Fibroblast of lung (primary cell): ENCODE measurements at places on chromosomes 16 and 17.

DNA sequence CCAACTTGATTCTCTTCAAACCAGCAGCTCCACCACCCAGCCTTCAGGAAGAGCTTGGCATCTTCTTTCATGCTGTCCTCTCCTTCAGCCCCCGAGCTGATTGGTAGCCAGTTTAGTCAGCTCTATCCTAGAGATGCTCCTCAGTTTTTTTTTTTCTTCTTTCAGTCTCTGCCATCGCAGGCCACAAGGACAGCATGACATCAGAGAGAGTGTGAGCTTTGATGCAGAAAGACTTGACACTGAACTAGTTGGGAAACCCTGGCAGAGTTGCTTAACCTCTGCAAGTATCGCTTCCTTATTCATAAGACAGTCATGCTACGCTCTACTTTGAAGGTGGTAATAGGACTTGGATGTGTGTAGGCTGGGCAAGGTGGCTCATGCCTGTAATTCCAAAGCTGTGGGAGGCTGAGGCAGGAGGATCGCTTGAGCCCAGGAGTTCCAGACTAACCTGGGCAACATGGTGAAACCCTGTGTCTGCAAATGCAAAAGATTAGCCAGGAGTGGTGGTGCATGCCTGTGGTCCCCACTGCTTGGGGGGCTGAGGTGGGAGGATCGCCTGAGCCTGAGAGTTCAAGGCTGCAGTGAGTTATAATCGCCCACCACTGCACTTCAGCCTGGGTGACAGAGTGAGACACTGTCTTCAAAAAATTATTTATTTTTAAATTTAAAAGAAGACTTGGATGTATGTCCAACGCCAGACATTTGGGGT lies 2.6 kb downstream of the CD300LB start:
- DNase-seq = no peak

GRCh38 chr16:56732366-56732765 lies 2.4 kb downstream of the NUP93 start:
- no peak for DNase-seq

DNA sequence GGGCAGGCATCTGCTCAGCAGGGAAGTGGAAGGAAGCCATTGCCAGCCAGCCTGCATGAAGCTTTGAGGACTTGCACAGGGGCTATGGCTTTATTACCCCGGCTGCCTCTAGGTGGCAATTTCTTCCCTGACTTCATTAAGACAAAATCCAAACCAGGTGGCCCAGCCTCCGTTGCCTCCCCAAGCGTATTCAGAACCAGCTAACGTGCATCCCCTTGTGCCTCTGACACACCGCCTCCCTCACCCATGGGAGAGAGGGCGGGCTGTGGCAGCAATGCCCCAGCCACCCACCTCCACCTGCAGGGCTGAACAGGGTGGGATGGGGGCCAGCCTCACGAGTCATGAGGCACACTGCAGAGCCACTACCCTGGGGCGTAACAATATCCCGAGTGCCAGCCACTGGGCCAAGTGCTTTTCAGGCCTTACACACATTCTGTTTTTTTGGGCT lies 6.8 kb downstream of the KIFC3 start:
- peak; percentile 44 for DNase-seq

GRCh38 chr17:44221084-44221861 lies 1.8 kb upstream of the UBTF start:
- DNase-seq = peak; percentile 83

GRCh38 chr17:59778996-59779395 lies 71.5 kb downstream of the VMP1 start:
- DNase-seq = no peak

DNA sequence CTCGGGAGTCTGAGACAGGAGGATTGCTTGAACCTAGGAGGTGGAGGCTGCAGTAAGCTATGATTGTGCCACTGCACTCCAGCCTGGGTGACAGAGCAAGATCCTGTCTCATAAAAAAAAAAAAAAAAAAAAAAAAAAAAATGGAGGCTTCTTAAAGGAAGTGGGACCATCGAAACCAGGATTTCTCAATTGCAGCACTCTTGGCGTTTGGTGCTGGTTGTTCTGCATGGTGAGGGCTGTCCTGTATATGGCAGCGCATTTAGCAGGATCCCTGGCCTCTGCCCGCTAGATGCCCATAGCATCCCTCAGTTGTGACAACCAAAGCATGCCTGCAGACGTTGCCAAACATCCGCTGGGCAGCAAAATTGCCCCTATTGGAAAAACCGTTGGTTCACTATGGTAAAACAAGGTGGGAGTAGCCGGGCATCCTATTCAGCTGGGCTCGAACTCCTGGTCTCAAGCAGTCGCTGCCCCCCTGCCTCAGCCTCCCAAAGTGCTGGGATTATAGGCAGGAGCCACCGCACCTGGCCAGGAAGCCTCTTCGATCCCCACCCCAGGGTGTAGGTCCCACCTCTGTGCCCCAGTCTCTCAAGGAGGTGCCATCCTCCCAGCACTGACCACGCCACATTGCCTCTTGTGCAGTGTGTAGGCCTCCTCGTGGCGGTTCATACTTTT lies 6.5 kb upstream of the NPIPB7 start:
- DNase-seq = no peak

DNA sequence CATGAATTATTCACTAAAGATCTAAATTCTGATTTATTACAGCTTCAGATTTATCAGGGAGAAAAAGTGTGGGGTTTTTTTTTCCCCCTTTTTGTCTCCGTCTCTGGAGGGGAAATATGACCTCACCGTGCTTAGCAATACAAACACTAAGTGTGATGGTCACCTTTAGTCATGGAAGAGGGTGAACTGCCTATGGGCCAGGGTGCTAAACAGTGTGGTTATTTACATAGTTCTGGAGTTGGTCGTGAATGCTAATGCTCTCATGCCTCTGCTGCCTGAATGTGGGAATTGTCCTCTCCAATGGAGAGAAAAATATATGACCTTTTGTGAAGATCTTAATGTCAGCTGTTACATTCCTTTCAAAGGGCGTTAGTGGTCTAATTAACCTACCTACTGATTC lies 44.8 kb upstream of the MSI2 start:
- DNase-seq = peak; percentile 18

DNA sequence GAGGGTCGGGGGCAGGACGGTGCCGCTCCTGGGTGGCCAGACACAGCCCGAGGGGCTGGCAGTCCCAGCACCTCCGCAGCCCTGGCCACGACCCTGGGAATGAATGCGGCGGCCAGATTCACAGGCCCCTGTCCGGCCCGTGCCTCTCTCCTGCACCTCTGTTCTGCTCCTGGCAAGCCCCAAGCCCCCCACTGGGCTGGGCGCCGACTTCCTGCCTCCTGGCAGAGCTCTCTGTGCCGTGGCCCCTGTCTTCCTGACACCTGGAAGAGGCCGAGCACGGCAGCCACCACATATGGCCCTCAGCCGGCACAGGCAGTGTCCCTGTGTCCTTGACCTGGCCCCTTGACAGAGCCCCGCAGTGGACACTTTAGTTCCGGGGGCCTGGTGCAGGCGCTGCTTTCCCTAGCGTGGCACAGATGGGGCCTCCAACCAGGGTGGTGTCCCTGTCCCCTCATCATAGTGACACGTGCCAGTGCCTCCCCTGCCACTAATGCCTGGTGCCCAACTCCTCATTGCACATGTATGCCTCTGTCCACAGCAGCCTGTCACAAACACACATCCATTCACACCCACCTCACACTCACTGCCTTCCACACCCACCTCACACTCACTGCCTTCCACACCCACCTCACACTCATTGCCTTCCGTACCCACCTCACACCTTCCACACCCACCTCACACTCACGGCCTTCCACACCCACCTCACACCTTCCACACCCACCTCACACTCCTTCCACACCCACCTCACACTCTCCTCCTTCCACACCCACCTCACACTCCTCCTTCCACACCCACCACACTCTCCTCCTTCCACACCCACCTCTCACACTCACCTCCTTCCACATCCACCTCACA lies 110.6 kb upstream of the PLCG2 start:
- DNase-seq = no peak

DNA sequence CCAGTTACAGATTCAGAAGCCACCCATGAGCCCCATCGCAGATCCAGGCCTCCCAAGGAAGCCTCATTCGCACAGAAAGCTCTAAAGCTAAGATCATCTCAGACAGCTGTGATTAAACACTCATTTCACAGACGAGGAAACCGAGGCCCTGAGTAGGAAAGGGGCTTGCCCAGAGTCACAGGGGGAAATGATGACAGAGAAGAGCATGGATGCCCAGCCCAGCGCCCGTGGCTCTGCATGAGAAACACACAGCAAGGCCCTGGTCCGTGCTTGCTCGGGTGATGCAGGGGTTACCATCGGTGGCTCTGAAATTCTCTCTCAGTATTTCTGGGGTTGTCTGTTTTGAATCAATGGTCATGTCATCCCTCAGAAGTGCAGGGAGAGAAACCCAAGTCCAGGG lies 109.6 kb downstream of the C16orf78 start:
- DNase-seq = no peak
